CD4-positive, alpha-beta T cell (primary cell): ENCODE measurements at places on chromosomes 5 and 9.

DNA sequence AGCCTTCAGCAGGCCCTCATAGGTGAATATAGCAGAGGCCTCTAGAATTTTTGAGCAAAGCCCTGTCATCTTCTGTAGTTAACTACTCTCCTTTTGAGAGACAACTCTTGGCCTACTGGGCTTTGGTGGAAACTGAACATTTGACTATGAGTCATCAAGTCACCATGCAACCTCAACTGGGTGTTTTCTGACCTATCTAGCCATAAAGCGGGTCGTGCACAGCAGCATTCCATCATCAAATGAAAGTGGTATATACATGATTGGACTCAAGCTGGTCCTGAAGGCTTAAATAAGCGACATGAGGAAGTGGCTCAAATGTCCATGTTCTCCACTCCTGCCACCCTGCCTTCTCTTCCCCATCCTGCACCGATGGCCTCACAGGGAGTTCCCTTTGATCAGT, 1115.5 kb downstream of the TAF11L14 start:
- DNase-seq, result no peak

DNA sequence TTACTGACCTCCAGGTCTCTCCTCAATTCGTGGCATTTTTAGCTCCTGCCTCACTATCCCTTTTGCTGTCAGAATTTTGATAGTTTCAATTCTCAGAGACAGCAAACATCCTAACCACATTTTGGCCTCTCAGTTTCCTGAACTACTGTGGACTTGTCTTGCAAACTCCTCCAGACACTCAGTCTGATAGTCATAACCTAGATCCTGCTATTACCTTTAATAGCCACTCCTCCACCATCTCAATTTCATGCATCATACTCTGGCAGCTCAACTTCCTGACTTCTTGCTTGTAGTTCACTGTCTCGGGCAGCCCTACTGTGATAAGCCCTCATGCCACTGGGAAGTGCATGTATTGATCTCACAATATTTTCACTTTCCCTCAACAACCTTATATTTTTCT, 481.8 kb upstream of the CDH18 start:
- DNase-seq, result no peak

DNA sequence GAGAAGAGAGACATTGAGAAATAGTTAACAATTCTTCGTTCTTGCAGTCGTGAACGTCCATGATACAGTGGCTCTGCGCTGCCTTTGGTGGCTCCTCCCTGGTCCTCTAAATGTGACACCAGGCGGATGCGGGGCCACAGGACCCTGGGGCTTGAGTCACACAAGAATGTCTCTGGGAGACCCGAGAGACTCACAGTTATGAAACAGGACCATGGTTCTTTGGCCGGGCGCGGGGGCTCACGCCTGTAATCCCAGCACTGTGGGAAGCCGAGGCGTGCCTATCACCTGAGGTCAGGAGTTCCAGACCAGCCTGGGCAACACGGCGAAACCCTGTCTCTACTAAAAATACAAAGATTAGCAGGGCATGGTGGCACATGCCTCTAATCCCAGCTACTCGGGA, 767 bp upstream of the ZDHHC11 start:
- DNase-seq, result no peak

DNA sequence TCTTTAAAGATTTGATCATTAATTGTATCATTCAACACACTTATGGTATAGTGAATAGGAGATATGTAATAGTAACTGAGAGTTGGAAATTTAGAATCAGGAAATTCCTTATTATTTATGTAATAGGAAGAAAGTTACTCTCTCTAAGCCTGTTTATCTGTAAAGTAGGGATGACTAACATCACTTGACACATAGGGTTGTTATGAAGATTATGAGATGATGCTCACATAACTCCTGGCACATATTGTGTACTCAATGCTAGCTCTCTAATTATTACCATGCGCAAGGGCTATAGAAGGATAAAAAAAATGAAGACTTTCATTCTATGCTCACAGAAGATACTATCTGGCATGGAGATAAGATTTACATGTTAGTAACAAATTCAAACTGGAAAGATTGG, 149.9 kb downstream of the ISOC1 start:
- DNase-seq, result no peak

DNA sequence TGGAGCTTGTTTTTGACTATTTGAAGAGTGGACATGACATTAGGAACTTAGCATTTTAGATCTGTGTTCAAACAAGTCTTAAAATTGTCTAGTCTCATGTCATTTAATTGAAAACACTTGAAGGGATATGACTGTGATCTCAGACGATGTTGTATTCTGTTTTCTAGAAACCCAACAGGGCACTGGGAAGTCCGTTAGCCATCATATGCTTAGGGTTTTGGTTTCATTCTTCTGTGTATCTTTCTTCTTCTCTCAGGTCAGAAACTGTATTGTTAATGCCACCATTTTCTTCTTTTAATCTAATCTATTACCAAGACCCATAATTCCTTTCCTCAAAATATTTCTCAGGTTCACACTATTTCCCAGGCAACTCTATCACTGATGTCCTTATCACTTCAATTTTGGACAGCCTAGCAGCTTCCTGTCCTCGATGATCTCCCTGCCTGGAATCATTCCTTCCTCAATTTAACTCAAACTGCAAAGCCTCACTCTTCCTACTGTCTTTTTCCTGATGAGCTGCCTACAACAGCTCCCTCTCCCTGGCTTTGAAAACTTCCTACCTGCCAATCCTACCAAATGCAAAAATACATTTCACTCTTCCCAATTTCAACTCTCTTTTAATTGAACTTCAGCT, 77.7 kb downstream of the MEF2C start:
- no peak for DNase-seq

GRCh38 chr5:179606071-179606909, 17.2 kb downstream of the HNRNPH1 start:
- no peak for DNase-seq

DNA sequence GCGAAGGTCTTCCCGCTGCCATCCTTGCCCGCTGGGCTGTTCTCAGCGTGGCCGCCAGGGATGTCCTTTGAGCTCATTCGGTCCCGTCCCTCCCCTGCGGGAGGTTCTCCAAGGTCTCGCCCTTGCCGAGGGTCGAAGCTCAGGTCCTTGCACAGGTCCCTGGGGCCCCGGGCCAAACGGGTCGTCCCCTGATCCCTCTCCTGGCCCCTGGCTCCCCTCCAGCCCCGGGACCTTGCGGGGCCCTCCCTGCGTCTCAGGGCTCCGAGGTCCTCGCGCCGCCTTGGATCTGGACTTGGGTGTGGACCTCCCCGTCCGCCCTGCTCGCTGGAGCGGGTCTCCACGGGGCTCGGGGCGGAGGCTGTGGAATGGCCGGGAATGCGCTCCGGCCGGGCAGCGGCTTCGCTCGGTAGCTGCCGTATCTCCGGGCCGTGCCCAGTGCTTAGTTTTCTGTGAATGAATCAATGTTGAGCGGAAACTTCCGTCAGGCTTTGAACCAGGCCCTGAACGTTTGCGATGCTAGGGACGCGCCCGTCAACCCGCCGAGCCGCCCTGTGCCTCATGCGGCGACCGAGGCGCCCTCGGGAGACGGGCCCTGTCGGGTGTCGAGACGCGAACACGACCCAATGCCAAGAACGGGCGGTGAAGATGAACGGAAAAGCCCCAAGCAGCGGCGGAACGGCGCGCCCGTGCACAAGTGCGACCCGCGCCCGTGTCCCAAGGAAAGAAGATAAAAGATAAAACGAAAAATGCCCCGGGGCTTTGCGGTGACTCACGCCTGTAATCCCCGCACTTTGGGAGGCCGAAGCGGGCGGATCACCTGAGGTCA, 780 bp downstream of the RNU6ATAC start:
- DNase-seq, result peak; percentile 68

- no peak for DNase-seq
These were observed 104.8 kb upstream of the SMARCA2 start for GRCh38 chr9:1910269-1910811.

DNA sequence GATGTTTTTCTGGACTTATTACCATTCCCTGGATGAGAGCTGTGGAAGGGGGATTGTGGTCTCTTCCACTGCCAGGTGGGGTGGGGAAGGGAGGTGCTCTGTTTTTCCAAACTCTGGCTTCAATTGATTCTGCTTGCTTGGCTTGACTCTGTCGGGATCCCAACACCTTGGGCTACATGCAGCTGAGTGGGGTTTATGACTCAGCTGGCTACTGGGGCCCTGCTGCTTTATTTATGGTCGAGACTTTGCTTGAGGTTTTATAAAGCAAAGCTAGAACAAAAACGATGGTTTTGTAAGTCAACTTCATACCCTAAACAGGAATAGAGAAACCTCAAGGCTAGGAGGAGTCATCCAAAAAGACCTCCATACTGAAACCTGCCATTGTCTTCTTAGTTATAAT, 76.3 kb downstream of the AOPEP start:
- no peak for DNase-seq

DNA sequence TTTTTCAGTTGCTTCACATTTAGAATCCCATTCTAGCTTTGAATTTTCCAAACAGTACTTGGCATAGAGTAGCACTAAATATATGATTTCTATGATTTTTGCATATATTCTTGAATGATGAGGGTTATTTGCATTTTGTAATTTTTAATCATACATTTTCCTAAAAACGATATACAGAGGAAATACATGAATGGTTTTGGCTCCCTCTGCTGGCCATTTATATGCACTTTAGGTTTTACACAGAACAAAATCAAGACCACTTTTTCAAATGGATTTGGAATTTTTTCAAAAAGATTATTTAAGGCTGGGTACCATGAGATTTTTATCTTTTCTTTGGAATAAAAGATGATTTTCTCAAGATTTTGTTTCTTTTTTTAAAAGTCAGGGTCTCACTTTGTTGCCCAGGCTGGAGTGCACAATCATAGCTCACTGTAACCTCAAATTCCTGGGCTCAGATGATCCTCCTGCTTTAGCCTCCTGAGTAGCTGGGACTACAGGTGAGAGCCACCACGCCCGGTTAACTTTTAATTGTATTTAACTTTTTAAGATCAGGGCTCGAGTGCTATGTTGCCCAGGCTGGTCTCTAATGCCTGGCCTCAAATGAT, 16.7 kb upstream of the COMMD10 start:
- DNase-seq, result no peak

- DNase-seq, result no peak
These were observed 548.5 kb downstream of the DTWD2 start for GRCh38 chr5:118439831-118440230.

- no peak for DNase-seq
These were observed 149.8 kb downstream of the PHF2 start for GRCh38 chr9:93726147-93726546.

DNA sequence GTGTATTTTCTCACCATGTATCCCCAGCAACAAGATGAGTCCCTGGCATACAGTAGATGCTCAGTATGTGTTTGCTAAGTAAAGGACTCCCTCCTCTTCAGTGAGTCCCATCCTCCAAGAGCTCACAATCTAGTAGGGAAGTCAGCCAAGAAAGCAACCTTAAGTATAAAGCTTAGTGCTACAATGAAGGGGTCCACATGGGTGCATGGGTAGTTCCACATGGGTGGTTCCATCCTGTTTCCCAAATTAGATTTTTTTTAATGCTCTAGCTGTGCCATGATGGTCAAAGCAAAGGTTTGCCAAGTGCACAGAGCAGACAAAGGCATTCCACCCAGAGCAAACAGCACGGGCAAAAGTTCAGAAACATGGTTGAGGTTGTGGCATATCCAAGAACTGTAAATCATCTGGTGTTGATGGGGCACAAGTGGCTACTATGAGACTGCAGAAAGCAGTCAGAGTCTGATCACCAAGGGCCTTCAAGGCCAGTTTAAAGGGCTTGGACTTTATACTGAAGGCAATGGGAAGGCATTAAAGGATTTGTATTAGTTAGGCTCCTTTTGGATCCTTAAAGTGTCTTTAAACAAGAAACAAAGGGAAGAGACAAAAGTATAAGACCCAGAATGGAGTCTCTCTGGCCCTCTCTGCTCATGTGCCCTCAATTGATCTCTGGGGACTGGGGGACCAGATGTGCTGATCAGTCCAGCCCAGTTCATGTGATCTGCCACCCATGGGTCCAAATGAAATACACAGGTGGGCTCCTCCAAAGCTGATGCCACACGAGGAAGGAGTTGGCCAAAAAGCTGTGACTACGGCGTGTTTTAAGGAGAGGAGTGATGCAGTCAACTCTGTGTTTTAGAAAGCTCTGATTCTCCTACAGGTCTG, 9.0 kb upstream of the CPLX2 start:
- no peak for DNase-seq

- no peak for DNase-seq
These were observed 435.9 kb upstream of the MPDZ start for GRCh38 chr9:13715430-13715829.

- DNase-seq, result no peak
These were observed 19.3 kb downstream of the MRPS27 start for GRCh38 chr5:72300590-72301339.

- no peak for DNase-seq
These were observed 17.0 kb upstream of the WHRN start for GRCh38 chr9:114522286-114522685.

GRCh38 chr9:93038918-93039317, 19.6 kb upstream of the SUSD3 start:
- DNase-seq, result no peak

- no peak for DNase-seq
These were observed 24.9 kb upstream of the FIBCD1 start for GRCh38 chr9:130963916-130964315.

GRCh38 chr9:126049896-126050604, 276.6 kb upstream of the MVB12B start:
- no peak for DNase-seq
